ENCODE measurements at places on chromosomes 2 and 18.

GRCh38 chr2:227933884-227934283 lies 62.5 kb downstream of the DAW1 start:
- no peak for DNase-seq

GRCh38 chr18:34261865-34262780 lies 37.4 kb upstream of the NOL4 start:
- no peak for DNase-seq

DNA sequence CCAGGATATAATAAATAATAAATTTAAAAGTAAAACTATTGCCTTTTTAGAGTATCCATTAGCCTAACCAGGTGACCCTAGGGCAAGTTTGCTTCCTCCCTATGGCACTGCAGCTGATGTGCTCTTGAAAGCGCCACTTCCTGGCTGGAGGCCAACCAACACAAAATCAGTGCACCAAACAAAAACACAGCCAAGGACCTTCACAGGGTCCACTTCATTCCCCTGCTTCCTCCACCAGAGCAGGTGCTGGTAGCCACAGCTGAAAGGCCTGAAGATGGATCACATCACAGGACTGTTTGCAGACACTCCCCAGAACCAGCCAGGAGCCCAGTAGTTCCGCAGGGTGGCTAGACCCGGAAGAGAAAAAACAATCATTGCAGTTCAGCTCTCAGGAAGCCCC lies 108.8 kb downstream of the TWIST2 start:
- no peak for DNase-seq

GRCh38 chr2:28297531-28297930 lies 95.1 kb upstream of the FOSL2 start:
- DNase-seq = no peak

DNA sequence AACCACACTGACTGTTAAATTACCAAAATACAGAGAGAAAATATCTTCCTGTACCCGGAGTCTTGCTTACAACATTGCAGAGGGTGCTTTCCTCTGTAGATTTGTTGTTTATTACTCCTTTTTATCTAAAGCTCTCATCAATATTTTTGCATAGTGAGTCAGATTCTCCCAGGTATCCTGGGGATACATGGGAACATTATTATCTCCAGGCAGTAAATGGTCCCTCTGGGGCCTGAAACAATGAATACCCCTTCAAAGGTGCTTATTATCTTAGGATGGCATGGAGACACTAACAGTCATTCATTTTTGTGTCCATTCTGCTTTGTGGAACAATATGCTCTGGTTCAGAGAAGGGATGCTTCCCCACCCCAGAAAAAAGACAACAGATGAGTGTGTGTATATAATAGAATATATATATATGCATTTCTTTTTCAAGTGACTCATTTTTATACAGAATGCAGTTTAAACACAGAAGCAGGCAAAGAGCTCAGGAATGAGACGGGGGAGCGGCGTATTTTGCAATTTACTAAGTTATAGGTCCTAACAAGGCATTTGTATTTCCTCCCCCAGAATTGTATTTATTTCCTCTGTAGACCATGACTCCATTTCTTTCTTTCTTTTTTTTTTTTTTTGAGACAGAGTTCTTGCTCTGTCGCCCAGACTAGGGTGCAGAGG lies 424.8 kb upstream of the ZEB2 start:
- no peak for DNase-seq

DNA sequence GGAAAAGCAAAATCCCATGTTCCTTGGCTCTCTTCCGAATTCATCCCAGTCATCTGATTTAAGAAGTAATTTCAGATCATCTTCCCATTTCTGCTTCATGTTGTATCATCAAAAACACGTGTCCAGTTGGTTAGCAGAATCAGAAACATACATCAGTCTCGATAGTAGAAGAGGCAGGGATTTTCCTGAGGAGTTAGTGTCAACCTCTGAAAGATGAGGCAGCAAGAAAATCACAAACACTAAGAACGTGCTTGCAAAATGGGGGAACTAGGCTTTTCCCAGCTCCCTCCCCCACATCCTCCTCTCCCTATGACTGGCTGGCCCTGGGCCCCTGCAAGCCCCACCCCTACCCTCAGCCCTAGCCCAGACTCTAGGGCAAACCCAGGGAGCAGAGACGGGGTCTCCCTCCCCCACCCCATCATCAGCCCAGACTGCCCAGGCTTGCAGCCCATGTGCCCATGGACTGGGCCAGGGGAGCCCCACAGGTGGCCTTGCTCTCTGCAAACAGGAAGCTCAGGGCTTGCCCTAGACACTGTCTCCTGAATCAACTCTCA lies 161.0 kb upstream of the ID2 start:
- no peak for DNase-seq

DNA sequence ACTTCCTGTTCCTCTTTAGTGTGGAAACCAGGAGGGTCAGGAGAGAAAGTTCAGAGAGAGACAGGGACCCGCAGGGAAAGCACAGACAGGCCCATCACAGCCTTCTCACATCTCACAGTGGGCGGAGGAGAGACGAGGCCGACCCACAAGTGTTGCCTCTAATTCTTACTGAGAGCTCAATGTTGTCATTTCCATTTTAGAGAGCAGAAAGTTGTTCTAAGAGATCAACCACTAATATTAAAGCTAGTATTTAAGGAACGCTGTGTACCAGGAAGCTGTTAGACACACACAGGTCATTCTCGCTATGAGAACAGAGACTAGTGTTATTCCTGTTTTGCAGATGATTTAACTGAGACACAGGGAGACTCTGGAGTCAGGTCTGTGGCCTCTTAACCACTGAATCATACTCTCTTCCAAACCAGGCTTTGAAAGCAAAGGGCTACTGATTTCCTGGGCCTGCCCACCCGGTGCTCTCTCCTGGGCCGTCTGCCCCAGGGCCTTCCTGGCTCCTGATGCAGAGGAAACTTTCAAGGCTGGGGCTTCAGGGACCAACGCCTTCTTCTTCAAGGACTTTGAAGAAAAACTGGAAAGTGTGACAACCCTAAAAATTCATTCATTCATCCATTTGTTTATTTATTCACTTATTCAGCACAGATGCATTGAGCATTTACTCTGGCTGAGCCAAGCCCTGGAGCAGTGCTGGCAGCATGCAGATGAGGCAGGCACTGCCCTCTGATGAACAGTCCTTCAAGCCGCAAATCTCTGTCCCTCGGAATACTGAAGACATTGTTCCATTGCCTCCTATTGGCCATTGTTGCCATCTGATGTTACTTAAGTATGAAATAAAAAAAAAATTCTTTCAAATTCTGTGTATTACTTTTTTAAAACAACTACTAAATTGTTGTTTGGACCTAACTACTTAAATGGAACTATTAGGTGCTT lies 37.2 kb upstream of the BIN1 start:
- no peak for DNase-seq

- peak; percentile 1 for DNase-seq
Observed at GRCh38 chr2:158539176-158540005, 82.6 kb downstream of the PKP4 start.

DNA sequence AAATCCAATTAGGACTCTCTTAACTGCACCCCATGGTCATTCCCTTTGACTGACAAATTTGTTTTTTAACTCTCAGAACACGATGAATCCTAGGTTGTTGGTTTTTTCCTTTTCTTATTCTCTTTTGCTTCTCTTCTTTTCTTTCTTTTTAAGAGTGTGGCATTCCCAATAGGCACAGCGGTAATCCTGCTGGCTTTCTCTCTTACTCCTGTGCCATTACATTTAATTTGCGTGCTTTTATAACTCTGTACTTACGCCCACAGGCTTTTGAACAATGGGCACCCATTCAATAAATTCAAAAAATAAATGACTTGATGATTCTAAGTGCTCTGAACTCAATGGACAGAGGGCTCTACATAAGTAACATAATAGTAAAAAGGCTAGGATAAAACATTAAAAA lies 189.0 kb upstream of the SMAD7 start:
- DNase-seq = no peak

GRCh38 chr2:85231952-85232351 lies 95.8 kb downstream of the TGOLN2 start:
- no peak for DNase-seq

GRCh38 chr2:142954493-142954892 lies 77.0 kb downstream of the KYNU start:
- no peak for DNase-seq

DNA sequence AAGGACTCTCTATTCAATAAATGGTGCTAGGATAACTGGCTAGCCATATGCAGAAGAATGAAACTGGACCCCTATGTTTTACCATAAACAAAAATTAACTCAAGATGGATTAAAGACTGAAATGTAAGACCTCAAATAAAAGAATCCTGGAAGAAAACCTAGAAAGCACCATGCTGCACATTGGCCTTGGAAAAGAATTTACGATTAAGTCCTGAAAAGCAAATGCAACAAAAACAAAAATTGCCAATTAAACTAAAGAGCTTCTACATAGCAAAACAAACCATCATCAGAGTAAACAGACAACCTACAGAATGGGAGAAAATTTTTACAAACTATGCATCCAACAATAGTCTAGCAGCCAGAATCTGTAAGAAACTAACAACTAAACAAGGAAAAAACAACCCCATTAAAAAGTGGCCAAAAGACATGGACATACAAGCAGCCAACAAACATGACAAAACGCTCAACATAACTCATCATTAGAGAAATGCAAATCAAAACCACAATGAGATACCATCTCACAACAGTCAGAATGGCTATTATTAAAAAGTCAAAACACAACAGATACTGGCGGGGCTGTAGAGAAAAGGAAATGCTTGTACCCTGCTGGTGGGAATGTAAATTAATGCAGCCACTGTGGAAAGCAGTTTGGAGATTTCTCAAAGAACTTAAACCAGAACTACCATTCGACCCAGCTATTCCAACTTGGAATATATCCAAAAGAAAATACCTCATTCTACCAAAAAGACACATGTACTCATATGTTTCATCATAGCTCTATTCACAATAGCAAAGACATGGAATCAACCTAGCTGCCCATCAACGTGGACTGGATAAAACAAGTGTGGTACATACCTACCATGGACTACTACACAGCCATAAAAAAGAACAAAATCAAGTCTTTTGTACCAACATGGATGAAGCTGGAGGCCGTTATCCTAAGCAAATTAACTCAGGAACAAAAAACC lies 30.6 kb downstream of the SEPTIN10 start:
- no peak for DNase-seq

DNA sequence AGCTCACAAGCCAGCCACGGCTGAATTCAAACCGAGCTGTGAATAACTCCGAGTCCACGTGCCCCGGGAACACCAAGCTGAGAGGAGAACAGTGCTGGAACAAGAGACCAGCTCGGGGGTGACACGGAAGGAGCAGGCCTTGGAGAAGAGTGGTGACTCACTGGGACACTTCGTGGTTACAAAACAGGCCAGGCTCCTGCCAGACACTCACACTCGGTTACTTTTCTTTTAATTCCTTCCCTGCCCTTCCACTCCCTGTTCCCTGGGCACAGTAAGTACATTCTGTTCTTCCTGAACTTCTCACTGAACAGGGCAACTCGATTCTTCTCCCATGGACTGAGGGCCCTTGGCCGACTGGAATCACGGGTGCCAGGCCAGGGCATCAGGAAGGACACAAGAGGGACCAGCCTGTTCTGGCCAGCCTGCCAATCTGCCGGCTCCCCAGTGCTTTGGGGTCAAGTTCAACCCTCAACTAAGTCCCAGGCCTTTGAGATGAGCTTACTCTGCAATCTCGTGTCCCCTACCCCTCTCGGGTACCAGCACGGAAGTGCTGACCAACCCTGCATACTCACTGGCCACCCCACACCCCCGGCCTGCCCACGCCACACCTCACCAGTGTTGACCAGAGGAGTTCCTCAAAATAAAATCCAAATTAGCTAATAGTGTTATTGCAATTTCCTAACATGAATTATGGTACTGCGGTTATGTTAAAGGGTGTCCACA lies 87.5 kb downstream of the TFCP2L1 start:
- DNase-seq = peak; percentile 17

GRCh38 chr2:196213252-196213980 lies 42.0 kb upstream of the STK17B start:
- DNase-seq = peak; percentile 61

DNA sequence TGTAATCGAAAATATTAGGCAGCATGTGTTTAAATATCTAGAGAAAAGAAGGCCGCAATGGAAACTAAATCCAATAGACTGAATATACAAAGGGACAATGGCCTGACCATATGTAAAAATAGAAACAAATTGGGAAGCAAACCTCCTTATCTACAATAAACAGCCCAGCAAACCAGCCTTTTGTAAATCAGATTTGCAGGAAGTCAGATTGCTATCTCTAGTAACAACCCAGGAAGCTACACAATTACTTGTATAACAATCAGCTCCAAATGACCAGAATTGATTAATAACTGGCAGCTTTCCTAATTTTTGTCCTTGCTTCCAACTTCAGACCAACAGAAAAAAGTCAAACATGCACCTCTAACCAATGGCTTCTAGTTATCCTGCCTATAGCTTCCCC lies 860.0 kb downstream of the CPS1 start:
- DNase-seq = no peak

GRCh38 chr2:43216629-43217028 lies 9.8 kb downstream of the ZFP36L2 start:
- no peak for DNase-seq

DNA sequence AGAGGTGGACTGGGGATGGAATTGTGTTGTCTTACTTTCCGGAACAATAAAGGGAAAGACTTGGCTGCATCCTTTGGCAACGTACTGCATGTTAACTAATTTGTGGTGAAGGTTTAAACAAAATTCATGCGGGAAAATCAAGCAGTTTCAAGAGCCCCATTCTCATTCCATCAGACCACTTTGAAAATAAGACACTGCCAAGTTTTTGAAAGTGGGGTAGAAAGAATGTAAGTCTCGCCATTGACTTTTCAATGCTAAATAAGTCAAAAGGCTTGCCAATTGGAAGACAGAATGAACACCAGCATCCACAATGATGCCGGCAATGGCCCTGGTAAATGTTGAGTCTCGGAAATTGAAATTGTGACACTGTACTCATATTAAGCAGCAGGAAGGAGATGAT lies 322.0 kb downstream of the RND3 start:
- DNase-seq = no peak
